ENCODE measurements at places on chromosomes 2 and 18.

DNA sequence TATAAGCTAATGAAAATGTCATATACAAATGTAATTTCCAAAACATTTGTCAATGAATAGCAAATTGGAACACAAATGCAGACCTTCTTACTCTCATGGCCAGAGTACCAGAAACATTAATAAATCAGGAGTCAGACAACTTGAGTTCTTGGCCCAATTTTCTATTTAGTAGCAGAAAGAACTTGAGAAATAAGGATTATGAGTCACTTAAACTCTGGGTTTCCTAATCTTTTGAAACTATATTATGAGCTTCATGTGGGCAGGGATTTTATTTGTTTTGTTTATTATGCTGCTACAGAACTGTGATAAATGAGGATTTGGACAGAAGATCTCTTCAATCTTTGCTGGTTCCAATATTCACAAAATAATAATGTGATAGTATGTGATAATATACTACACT is 686.7 kb downstream of the NR4A2 start:
- DNase-seq: no peak

DNA sequence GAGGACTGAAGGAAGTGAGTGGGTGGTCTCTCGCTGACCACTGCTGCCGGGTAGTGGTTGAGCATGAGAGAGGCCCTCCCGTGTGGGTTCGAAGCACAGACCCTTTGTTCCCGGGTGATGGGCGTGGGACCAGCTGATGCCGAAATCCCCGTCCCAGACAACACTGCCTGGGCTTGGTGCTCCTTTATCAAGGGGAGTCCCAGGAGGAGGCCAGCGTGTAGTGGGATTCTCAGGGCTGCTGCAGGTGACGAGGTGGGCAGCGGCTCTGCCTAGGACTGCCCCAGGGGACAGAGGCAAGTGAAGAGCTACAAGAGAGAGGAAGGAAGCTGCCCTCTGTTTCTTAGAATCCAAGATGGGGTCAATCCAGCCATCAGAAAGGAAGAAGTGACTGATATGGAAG is 251.3 kb upstream of the PXDN start:
- DNase-seq: no peak

DNA sequence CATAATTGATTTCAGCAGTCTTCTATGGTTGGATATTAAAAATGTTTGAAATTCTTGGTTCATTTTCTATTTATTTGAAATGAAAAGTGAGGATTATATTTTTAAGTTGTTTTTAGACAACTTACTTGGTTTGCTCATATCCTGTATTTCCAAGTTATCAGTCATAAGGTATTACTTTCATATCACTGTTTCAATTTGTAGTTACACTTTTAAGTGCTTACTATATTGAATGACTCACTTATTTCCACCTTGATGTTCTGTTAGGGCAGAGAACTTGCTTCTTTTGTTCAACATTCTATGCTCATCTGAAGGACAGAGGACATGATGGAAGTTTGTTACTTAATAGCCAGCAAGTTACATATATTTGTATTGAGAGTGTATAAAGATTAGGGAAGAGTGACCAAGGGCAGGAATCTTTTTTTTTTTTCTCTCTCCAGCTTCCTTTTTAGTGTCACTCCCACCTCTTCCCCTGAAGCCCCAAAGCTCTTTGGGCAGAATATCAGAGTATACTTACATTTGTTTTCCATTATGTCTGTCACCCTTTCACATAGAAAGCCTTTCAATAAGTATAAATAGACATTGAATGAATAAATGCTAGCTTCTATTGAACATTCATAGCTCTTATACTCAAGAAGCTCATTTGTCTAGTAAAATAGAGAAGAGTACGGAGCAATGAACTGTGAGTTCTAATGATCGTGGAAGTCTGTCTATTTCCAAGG is 28.1 kb downstream of the PIK3C3 start:
- no peak for DNase-seq

DNA sequence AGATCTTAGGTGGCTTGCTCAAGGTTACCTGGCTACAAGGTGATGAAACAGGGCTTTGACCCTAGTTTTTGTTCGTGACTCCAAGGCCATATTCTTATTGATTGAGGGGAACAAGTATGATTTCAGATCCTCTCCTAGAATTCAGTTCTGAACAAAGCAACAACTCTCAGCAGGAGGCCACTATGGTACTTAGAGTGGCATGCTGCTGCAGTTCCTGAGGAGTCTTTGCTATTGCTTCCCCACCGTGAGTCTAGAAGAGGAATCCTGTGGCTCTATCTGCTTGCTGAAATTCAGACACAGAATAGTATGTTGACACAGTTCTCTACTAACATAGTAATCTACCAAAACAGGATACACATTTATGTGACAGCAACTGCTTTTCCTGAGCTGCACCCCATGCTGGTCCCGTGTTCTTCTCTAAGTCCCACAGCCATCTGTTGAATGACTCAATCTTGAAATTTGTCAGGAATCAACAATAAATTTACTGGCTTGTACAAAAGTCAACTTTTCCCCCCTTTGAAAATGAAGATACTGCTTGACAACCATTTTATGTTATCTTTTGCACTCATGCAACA is 4.1 kb downstream of the TGFBRAP1 start:
- no peak for DNase-seq

- DNase-seq: peak; percentile 31
These were observed 60.2 kb upstream of the SPP2 start for GRCh38 chr2:233990261-233990798.

DNA sequence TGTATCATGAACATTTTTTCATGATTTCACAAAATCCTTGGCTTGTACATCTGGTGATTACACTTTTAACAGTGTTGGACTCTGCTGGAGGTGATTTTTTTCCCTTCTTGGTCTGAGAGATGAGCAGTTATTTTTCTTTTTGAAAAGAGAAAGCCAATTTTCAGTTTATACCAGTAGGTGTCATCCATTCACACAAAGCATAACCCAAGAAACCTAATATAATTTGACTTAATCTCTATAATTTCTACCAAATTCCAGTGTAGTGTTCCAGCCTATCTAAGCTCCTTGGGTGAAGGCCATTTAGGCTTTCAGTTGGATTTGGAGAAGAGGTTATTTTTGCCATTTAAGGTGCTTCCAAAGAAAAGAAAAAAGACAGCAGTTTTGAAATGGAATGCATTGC is 7.7 kb upstream of the ICOS start:
- no peak for DNase-seq

DNA sequence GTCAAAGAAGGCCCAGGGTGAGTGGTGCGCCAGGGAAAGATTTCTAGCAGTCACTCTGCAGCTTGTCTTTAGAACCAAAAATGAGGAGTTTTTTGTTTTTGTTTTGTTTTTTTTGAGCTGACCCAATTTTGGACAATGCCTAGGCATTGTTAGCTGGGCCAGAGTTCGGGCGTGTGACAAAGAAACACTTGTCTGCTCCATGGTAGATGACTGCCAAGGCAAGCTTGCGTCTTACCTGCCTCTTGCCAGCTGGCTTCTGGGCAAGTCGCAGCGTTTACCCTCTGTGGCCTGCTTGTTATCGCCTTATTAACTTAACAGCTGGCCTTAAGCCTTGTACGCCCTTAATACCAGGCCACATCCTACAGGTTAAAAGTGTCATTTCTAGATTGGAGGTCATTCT is 114.3 kb downstream of the GALNT1 start:
- no peak for DNase-seq

DNA sequence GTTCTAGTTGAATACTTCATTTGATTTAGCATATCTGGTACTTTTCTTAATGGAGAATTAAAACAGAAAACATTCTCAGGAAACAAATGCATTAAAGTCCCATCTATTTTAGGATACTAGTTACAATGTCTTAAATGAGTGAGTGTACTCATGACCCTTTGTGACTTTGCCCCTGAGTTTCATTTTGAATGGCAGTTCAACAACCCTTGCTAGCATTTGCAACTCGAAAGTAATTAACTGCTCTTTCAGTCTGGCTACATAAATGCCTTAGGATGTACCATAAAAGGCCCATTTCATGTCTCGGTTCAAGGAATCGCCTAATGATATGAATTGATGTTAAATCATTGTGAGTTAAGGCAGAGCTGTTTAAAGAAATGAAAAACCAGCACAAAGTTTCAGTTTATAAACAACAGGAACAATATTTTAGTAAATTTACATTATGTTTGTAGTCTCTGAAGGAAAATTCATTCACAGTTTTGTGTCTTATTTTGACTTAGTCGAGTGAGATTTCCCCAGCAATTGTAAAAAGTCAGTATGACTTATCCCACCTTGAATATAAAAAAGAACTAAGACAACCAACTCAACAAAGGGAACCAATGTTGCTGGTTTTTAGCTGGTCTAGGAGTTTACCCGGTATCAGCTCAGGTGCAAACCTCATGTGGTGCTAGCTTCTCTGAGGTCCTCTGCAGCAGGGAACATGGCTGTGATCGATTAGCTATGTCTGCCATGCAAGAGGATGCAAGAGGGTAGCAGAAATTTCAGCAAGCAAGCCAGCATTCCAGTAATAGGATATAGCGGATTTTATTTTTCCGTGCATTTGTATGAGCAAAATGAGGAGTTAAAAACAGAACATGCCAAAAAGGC is 386.2 kb downstream of the PTPRM start:
- no peak for DNase-seq

DNA sequence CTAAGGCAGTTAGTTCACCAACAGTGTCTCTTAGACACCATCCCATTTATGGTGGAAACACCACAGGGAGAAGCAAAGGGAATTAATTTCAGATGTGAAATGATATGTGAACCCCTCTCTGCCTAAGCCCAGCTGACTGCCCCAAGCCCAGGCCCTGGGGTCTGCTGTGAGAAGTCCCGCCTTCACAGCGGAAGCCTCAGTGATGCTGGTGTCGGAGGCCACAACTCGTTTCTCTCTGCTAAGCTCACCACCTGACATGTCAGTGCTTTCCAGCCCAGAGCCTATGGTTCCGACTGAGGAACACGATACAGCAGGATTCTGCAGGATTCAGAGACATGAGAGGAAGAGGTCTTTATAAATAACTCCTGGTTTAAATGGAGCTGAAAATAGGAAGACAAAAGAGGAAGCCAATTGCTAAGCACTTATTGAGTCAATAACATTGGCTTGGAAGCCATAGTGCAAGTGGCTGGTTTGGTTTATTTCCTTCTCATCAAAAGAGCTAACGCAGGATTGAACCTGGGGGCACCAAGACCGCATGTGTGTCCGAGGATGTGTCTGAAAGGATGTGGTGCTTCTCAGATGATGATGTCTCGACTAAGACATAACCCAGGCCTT is 21.9 kb upstream of the LOXHD1 start:
- DNase-seq: no peak

DNA sequence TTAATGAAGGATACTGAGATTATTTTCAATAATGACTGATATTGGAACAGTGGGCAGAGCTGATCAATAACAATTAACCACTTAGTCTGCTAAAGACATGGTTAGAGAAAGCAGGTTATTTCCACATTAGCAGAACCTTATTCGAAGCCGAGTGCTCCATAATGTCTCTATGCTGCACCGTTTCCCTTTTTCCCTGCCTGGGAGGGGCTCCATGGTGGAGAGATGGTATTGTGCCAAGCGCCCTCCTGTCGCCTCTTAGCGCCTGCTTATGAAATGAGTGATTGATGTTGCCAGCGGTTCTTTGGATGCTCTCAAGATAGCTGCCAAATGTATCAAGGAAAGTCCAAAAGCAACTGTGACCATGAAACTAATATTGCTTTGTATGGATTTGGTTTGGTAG is 34.6 kb upstream of the INSIG2 start:
- no peak for DNase-seq

- DNase-seq: no peak
These were observed 235.6 kb upstream of the MYT1L start for GRCh38 chr2:2566396-2567323.

DNA sequence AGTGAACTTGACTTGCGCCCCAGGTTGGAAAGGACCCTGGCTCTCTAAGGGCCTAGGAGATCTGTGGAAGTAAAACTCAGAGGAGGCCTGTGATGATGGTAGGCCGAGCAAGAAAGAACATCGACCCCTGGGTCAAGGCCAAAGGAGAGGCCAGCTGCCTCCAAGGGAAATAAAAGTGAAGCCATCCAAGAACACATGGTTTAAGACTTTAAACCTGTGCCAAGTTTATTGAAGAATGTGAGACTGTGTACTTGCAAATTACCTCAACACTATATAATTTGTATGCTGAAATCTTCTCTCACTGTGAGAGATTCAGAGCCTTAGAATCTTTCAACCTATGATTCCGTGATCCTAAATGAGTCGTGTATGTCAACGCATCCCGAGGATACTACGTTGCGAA is 40.7 kb upstream of the COBLL1 start:
- DNase-seq: no peak

GRCh38 chr18:66557091-66557490 is 46.8 kb downstream of the CDH19 start:
- no peak for DNase-seq

- no peak for DNase-seq
These were observed 218.4 kb downstream of the MREG start for GRCh38 chr2:215794829-215795546.

DNA sequence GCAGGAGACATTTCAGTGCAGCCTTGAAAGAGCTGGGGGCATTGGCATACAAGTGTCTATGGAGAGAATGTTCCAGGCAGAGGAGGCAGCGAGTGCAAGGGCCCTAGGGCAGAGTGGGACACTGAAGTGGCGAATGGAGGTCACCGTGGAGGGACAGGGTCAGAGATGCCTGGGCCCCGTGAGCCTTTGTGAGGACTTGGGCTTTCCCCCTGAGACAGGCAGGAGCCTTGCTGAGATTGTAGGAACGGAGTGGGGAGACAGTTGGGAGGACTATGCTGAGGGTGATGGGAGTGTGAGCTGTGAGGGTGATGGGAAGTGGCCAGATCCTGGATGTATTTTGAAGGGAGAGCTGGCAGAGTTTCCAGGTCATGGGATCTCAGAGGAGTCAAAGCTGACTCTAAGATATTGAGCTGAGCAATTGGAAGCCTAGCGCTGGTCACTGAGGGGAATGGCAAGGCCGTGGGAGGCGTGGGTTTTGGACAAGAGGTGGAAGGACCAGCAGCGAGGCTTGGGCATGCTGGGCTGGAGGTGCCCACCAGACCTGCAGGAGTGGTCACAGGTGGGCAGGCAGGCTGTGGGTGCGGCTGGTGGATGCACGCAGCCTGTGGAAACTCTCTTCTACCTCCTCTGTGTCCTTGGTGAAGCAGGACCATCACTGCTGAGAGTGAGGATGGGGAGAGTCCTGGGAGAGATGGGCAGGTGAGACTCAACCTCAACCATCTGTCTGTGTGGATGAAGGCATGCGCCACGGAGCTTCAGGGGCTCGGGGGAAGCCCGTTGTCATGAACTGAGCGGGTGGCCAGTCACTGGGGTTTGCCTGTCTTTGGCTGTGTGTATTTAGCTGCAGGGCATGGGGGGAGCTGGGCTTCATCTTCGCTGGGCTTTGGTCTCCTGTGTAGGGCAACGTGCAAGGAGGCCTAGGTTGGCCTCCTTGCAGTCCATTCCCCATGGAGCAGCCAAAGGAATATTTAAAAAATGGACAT is 241.2 kb upstream of the HS6ST1 start:
- no peak for DNase-seq

Measured in activated T-cell treated with anti-CD3 and anti-CD28 coated beads for 24 hours (primary cell).